ENCODE measurements at places on chromosomes 5 and 9.

DNA sequence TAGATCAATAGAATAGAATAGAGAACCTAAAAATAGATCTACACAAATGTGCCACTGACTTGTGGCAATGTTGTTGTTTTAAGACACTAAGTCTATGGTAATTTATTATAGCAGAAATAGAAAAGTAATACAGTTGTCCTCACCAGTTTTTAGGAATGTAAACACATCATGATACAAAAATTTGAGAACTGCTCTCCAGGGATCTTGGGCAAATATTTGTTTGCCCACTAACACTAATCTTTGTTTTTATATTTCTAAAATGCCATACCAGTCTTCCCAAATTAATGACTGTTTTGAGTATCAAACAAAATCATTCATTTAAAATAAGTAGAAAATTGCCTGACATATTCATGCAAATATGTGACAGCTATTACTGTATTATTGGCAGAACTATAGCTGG, 297.6 kb downstream of the BRINP1 start:
- DNase-seq, result no peak

DNA sequence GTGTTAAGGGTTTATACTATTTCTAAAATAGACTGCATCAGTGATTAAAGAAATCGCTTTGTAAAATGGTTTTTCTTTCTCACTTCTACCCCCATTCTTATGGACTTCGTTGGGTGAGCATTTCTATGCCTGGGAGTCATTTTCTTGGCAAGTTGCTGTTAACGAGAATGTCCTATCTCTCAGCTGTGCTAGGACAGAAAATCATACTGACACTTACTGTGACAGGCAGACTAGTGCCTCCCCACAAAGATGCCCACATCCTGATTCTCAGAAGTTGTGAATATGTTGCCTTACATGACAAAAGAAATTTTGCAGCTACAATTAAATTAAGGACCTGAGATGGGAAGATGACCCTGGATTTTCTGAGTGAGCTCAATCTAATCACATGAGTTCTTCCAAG, 65.1 kb upstream of the NMUR2 start:
- DNase-seq, result no peak

GRCh38 chr5:111855356-111855755, 98.4 kb upstream of the NREP start:
- DNase-seq, result no peak

- no peak for DNase-seq
Observed at GRCh38 chr5:142984011-142984410, 213.8 kb downstream of the ARHGAP26 start.

DNA sequence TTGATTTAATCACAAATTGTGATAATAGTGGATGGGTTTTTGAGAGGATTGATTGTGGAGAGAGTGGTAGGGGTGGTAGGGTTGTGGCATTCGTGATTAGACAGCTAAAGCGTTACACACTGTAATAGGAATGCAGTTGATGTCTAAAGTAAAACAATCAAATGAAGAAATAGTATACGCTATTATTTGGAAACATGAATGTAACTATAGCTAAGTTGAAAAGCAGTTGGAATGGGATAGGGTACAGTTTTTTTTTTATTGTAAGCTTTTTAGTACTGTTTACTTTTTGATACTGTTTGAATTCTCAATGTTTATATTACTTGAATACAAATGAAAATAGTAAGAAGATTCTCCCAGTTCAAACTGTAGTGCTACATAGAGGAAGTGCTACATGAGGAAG, 51.8 kb downstream of the RANBP17 start:
- DNase-seq, result no peak

DNA sequence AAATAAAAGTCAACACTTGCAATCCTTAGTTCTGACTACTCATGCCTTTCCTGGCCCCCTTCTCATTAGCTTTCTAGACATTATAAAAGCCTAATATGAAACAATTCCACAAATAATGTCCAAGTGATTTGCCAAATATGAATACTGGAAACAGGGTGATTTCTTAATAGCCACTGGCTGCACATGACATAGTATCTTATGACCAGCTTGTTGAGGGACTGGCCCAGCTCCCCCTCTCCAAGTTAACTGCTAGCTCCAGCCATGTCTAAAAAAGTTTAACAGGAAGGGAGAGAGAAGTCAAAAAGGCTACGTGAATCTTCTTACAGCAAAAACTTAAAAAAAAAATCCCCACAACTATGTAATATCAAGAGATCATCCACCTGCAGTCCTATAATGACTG, 1.5 kb downstream of the CERT1 start:
- no peak for DNase-seq

- DNase-seq, result peak; percentile 31
Observed at GRCh38 chr5:175464074-175464941, 14.1 kb upstream of the SFXN1 start.

DNA sequence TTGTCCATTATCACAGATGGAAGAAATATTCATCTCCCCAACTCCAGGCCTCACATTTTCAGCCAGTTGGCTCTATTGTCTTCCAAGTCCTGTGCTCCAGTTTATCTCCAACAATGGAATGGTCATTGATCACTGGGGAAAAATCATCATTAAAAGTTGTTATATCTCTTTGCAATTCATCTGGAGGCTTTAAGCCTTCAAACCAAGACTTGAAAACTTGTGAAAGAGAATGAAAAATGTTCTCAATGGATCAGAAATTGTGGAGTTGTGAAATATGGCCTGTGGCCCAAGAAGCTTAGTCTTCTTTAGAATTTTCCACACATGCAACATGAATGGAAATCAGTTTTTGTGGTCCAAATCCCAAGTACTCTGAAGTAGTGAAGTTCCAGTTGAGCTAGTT, 569.6 kb downstream of the EBF1 start:
- no peak for DNase-seq

DNA sequence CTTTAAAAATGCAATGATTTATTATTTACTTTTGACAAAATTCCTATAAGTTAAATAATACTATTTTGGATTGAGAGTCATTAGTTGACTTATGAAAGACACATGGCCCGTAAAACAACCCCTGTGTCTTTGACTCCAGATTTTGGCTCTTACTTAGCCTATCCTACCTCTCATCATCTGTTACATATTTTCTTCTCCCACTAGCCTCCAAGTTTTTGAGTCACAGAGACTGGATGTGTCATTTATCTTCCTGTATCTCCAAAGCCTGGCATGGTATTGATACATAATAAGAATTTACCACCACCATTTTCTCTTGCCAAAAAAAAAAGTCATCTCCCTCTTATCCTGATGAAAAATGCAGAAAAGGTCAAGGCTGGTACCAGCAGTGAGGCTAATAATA, 99.9 kb downstream of the GABRB2 start:
- no peak for DNase-seq

DNA sequence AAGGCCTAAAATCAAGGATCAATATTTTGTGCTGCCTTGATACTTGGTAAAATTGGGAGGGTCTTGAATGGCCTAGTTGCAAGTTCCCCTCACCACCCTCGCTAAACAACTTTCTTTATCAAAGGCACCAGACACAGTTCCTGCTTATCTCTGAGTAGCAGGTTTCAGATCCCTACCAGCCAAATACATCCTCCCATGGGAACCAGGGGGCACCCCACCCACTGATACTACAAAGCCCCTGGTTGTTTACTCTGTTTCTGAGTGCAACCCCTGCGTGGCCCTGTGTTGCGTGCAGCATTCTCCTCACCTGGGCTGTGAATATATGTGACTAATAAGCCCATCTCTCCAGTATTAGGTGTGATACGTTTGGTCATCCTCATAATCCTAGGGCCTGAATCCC, 314.9 kb downstream of the DRD1 start:
- DNase-seq, result no peak

- DNase-seq, result no peak
Observed at GRCh38 chr5:165617491-165617890, 2112.1 kb downstream of the MAT2B start.

DNA sequence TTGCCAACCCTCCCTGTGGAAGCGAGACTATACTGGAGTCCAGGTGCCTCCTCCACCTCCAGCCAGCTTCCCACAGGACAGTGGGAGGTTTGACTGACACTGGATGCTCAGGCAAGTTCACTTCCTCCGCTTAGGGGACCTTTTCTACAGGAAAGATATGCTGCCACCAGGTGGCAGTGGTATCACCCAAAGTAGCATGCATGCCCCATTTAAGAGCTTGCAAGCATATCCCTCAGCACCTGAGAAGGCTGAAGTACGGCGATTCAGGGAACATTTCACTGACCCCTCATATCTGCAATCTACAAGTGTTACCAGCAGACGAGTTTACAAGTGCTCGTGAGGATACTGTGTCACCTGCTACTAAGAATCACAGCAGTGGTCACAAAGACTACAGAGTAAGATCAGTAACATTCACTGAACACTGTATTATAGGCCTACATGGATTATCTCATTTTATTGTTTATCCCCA, 75.5 kb downstream of the KLHL3 start:
- DNase-seq, result peak; percentile 73

DNA sequence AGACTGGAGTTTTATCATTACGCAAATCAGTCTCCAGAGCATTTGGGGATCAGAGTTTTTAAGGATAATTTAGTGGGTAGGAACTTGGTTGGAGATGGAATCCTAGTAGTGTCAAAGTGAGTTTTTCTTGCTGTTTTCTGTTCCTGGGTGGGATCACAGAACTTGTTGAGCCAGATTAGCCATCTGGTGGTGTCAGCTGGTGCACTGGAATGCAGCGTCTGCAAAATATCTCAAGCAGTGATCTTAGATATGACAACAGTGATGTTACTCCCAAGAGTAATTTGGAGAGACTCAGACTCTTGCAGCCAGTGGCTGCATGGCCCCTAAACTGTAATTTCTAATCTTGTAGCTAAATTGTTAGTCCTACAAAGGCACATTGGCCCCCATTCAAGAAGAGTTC, 1257.8 kb downstream of the MAT2B start:
- DNase-seq, result no peak

- DNase-seq, result no peak
Observed at GRCh38 chr5:178069909-178070308, 43.4 kb upstream of the N4BP3 start.

DNA sequence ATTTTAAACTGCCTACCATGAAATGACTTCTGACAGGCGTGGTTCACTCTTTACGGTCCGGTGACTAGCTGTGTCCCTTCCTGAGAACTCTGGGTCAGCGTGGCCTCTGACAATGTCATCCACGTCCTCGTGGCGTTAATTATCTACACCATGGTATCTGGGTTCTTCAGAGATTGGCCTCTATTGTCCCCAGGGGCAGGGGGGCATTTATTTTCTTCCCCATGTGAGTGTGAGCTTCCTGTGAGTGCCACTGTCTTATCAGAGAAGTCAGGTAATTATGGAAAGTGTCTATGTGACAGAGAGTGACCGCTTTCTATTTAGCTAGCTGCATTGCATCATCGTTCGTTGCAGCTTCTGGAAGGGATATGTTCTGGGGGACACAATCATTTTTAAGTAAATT, 77.2 kb downstream of the FBXL7 start:
- DNase-seq, result no peak

GRCh38 chr9:35835766-35836165, 6.7 kb downstream of the TMEM8B start:
- no peak for DNase-seq

DNA sequence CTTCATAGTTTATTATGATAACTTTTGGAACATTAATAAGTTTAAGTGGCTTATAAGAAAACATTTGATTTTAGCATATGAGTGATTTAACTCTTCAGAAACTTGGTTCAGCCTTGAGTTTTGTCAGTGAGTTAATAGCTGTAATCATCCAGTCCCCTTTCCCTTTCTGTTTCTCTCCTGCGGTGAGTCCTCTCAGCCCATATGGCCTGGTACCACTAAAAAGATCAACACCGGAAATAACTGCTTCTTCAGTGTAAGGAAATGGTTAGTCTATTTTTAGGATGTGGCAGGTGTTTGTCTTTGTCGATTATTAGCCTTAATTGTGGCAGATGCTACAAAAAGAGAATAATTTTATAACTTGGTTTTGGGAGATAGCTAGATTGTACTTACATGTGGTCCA, 120.2 kb upstream of the GRHPR start:
- DNase-seq, result no peak

DNA sequence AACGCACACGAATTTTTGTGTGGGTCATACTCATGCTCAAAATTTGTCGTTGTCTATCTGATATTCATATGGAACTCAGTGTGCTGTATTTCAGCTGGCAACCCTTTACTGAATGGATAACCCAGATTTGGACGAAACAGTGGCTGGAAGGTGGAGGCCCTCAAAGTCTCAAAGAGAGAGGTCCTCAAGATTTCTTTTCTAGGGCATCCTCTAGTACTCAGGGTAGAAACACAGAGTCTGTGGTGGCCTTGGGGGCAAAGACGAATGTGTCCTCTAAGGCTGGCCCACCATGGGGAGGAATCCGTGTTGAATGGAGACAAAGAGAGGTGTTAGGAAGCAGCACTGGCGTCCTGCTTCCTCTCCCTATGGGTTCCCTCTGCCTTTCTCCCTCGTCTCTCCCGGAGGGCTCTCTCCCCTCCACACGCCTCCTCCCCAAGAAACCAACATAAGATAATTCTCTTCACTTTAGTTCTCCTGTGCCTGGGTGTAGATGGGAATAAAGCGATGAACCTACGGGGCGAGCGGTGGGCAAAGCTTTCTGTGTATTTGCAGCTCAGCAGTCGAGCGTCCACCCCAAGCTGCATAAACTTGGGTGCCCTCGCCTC, 333.7 kb downstream of the CWC27 start:
- peak; percentile 21 for DNase-seq

DNA sequence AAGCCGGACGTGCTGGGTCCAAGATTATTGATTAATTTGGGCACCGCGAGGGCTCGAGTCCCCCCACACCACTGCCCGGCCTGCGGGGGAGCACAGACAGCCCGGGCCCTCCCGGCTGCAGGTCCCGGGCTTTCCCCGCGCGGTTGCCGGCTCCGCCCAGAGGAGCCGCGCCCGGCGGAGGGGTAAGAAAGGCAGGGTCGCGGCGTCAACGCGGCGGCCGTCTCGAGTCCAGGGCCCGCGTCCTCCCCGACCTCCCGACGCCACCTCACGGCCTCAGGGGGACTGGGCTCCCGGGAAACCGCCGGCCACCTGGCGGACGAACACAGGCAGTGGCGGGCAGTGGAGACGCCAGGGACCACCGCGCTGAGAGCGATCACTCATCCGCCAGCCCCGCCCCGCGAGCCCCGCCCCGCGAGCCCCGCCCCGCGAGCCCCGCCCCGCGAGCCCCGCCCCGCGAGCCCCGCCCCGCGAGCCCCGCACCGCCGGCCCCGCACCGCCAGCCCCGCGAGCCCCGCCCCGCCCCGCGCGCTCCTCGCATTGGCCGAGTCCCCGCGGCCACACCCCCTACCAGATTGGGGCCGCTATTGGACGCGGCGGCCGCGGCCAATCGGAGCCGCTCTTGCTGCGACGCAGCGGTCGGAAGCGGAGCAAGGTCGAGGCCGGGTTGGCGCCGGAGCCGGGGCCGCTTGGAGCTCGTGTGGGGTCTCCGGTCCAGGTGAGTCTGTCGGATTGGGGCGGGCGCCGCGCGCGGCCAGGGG, at the start of gene MRPL41:
MRPL41 (plus strand) TSS at position 616 of the 758 bp plus-strand sequence. CDS start 203 bp downstream, outside the sequence.
- peak; percentile 94 for DNase-seq

GRCh38 chr9:133870598-133871595, 121.2 kb downstream of the VAV2 start:
- no peak for DNase-seq

DNA sequence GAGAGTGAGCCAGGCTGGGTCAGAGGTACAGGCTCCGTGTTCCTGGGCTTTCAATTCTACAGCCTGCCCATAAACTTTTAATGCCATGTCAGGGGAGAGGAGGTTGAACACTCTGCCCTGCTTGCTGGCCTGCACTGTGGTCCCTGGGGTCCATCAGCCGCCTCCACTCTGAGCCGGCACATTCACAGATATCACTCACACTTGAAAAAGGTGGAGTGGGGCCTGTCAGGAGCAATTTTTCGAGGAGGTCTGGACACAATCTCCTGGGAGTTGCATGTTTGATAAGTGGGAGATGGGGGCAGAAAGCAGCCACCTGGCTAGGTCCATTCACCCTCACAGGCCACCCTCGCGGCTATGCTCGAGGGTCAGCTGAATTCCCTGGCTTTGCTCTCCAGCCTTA, 22.9 kb downstream of the S1PR3 start:
- DNase-seq, result no peak
